ENCODE measurements at places on chromosomes 1 and 21.

GRCh38 chr1:154983776-154984466 is 777 bp downstream of the FLAD1 start:
- no peak for DNase-seq

DNA sequence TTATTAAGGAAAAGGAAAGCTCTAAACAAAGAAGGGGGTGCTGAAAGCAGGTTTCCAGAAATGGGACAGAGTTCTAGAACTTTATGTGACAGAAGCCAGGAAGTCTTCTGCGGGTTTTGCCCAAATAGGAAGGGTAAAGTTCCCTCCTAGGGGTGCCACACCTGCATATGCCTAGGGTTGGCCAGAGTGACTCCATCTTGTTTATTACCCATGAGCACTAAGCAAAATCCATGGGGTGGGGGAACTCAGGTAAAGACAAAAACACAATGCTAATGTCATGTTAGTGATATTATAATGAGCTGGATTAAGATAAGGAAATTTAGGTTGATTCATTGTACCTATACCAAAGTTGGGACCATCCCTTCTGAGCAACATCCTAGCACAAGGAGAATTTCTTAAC is 1132.7 kb downstream of the KCNT2 start:
- no peak for DNase-seq

DNA sequence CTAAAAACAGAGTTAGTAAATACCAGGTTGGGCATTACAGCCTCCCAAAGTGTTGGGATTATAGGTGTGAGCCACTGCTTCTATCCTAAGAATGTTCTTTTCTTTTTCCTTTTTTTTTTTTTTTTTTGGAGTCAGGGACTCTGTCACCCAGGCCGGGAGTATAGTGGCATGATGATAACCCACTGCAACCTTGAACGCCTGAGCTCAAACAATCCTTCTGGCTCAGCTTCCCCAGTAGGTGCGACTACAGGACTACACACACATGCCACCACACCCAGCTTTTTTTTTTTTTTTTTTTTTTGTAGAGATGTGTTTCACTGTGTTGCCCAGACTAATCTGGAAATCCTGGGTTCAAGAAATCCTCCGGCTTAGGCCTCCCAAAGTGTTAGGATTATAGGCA is 5.9 kb downstream of the ZBTB8OS start:
- no peak for DNase-seq

GRCh38 chr1:64891448-64891825 is 74.9 kb downstream of the JAK1 start:
- DNase-seq: no peak

DNA sequence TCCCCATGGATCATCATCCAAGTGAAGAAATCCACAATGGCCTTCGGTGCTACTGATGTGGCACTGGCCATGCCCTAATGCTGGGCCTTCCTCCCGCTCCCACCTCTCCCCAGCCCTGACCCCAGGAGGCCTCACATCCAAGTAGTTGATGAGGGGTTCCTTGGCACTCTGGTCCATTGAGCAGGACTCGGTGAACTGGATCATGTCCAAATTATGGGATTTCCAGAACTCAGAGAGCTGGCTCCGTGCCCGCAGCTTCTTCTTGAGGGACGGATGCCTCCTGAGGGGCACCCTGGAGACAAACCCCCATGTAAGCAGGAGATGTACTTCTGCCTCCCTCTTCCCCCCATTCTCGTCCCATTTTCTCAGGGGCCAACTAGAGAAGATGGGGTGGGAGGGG is 929 bp downstream of the CTSE start:
- DNase-seq: no peak

- no peak for DNase-seq
Measured at GRCh38 chr1:109630081-109630897, 10.7 kb downstream of the AMPD2 start.

- no peak for DNase-seq
Measured at GRCh38 chr21:35366394-35367080, 317.4 kb upstream of the RUNX1 start.

GRCh38 chr1:231601824-231602672 is 24.5 kb upstream of the DISC1 start:
- no peak for DNase-seq

- DNase-seq: no peak
Measured at GRCh38 chr1:65820983-65821382, 28.3 kb downstream of the PDE4B start.

- no peak for DNase-seq
Measured at GRCh38 chr1:86419277-86419903, 4.6 kb upstream of the CLCA2 start.

DNA sequence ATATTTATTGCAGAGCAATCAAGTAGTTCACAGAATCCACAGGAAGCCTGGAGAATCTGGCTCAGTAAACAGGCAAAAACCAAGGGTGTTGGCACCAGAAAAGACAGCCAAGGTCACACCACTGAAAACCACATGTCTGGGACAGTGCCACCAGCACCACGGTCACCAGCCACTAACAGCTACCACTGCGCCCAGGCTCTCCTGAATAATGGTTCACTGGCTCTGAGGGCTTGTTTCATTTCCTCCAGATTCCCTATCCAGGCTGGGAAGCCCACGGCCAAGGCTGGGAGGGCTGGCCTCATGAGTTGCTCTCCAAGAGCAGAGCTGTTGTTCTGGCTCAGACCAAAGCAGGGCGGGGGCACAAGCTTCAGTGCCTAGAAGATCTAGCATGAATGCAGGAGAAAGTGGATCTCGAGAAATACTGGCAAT is 54.5 kb upstream of the PTGFRN start:
- peak; percentile 49 for DNase-seq

DNA sequence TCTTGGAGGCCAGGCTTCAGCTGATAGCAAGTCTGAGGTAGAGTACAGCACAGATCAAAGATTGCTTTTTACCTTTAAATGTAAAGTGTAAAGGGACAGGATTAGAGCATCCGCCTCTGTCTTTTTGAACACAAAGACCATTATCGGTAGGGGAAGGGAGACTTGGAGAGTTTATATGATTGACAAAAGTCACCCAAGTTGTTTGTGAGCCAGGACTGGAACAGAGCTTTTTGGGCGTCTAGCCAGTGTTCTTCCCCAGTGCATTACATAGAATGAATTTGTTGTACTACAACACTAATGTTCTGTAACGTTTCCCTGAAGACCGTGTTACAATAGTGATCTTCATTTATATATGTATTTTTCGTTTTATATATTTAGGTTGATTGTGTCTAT is 9.3 kb upstream of the PIGC start:
- no peak for DNase-seq

DNA sequence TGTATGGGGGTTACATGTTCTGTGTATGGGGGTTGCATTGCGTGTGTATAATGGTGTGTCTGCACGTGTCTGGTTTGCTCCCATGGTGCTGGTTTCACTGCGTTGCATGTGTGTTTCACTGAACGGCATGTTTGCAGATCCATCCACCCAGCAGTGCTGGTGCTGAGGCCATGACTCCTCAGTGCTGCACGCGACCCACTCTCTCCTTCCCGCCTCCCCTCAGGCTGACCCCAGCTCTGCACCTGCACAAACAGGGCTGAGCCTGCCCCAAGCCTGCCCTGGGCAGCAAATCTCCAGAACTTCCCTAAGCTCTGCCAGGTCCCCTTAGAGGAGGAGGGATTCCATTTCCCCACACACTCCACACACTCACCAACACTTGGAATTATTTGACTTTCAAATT is 18.7 kb downstream of the ACTRT2 start:
- DNase-seq: no peak

GRCh38 chr1:36963006-36963405 is 71.3 kb downstream of the GRIK3 start:
- DNase-seq: peak; percentile 41

GRCh38 chr1:41812453-41812852 is 106.3 kb downstream of the HIVEP3 start:
- DNase-seq: no peak

DNA sequence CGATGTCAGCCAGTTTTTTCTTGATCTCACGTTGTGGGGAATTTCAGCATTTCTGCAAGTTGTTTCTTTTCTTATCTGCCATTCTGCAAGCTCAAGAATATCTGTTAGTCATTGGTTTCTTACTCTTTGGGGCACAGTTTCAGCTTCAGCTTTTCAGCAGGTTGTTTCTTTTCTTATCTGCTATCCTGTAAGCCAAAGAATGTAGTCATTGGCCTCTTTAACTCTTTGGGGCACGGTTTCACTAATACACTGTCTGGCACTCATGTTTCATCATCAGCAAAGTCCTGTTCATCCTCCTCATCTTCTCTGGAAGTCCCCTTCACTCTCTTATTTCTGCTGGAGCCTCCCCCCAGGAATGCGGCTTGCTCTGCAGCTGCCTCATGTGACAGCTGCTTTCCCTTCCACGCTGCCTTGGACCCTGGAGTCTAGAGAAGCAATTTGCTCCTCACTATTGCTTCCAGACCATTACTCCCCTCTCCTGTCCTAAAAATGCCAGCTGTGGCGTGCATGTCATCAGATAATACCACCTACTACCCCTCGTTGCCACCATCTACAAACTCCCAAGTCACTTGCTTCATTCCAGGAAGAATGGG is 67.0 kb upstream of the CACNA1E start:
- no peak for DNase-seq

GRCh38 chr1:246641394-246641793 is 75.1 kb downstream of the CNST start:
- no peak for DNase-seq

GRCh38 chr21:29854795-29855194 is 85.0 kb downstream of the GRIK1 start:
- no peak for DNase-seq

- DNase-seq: no peak
Measured at GRCh38 chr1:38585460-38585859, 274.1 kb downstream of the RRAGC start.

GRCh38 chr1:84585803-84586202 is 11.6 kb upstream of the CTBS start:
- no peak for DNase-seq

DNA sequence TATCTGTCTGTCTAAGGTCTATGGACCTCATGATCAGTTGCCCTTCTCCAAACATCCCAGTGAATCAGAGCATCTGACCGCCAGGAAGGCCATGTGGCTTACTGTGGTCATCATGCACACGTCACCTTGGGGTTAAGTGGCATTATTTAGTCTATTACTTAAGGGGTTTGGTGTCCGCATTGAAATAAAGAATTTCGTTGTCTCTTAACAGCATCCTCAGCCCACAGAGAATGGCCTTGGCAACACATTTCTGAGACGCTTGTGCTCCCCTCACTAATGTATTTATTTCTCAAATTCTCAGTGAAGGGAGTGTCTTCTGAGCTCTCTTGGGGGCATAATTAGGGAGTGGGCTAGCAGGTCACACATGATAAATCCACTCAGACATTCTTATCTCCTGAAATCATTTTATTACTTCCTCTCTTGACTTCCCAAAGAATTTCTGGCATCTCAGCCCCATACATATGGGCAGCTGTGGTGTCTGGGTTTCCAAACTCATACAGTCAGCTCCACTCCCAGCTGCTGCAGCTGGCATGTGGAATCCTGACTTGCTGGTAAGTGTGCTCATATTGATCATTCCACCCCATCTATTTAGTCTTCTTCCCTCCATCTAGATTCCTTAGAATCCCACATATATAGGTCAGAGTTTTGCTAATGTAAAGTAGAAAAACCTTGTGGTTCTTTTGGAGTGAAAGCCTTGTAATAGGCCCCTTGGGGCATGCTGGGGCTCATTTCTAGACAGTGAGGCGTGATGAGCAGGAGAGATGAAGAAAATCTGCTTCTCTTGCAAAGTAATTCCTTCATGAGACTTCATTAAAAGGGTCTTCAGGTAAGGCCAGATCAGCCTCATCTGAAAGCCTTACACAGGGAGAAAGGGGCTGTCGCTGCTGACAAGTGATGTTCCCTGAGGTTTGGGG is 110.5 kb downstream of the HHAT start:
- no peak for DNase-seq

DNA sequence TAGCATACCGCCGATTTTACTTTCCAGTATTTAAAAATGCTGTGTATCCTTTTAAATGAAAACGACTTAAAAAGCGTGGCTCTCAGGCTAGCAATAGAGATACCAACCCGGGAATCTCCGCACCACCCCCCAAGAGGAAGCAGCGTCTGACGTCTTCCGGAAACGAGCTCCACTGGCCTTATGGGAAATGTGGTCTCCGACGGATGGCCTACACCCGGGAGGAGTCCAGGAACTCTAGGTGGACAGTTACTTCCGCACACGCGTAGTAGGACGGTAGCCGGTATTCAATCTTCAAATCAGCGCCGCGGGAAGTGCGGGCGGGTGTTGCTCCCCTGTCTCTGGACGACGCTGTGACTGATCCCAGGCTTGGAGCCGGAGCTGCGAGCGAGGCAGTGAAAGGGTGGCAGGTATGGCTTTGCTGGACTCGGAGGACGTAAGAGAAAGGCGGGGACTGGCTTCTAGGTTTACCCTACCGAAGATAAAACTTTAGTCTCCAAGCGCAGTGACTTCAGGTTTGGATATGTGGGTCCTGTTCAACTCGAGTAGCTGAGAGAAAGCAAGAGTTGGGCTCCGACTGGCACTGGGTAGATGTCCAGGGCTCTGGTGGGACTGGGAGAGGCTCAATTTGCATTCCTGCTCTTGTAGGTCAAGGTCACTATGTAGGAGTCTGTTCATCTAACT is at the start of gene ZNF684:
Gene ZNF684, plus strand, starts transcription at position 257 of the 681 bp plus-strand sequence. CDS start 1,530 bp downstream, outside the sequence.
- peak; percentile 100 for DNase-seq

DNA sequence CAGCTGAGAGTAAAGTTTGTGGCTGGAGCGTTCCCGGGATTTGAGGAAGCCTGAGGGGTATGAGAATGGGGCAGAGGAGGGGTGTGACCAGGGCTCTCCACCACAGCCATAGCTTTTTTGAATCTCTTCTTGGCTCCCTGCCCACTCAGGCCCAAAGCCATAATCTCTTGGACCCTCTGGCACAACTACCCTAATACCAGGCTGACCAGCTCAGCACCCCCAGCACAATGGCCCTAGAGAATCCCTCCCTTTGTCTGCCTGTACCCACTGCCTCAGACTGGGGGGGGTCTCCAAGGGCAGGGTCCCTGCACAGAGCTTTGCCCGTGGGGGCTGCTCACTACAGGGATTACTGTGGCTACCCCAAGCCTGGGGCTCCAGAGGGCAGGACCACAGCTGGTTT is 7.5 kb downstream of the DENND4B start:
- no peak for DNase-seq

DNA sequence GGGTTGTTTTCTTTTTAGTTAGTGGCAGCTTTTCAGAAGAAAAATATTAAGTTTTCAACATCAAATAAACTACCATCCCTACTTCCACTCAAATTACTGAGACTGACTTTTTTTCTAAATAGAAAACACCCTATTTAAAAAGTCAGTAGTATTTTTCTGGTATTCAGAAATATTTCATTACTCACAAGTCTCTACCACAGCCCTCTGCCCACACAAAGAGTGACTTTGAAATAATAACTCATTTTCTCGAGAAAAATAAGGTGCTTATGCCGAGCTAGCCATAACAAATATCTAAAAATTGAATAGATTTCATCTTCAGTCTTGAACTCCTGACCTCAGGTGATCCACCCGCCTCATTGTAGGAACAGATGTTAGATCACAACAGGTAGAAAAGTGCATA is 41.8 kb upstream of the USP25 start:
- no peak for DNase-seq

GRCh38 chr21:44295646-44296045 is 4.2 kb upstream of the PFKL start:
- DNase-seq: no peak

- no peak for DNase-seq
Measured at GRCh38 chr21:38037416-38037815, 121.2 kb upstream of the KCNJ6 start.

GRCh38 chr1:20325844-20326420 is 35.3 kb downstream of the VWA5B1 start:
- DNase-seq: no peak
